ENCODE measurements at places on chromosomes 1 and 21. TPM values are rescaled to one million over a fixed set of nuclear protein-coding genes. Genes with fewer than 3 reads are reported as not detected.

DNA sequence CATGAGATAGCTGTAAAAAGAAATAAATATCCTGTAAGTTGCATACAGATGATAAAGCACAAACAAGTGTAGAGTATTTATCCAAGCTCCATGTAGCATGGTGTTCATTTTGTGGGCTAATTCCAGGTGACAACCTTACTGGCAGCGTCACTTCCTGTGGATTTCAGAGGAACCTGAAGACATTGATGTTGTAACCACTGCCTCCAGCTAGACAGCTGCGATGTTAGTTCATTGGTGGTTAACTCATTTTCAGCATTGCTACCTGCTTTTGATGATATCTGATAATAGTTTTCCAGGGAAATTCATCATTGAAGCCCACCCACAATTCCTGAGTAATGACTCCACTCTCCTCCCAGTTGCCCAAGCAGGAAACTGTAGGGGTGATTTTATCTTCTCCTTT lies 3.0 kb downstream of the HSD3B1 start:
- DNase-seq = no peak
- no peak overlapping the region for H3K27ac ChIP-seq
- no peaks in the 10 kb centered on the region for H3K27me3 ChIP-seq
- no peaks in the 10 kb centered on the region for H3K36me3 ChIP-seq

- DNase-seq = no peak
- H3K27me3 ChIP-seq = no peaks in the 10 kb centered on the region
- no peaks in the 10 kb centered on the region for H3K36me3 ChIP-seq
- no peak overlapping the region for H3K4me3 ChIP-seq
Measured at GRCh38 chr1:35288761-35289160, 20.3 kb downstream of the ZMYM4 start.

GRCh38 chr1:46643368-46643775 lies 24.8 kb downstream of the ATPAF1 start:
- no peak for DNase-seq
- no peak overlapping the region for H3K27ac ChIP-seq
- no peaks in the 10 kb centered on the region for H3K36me3 ChIP-seq
- no peaks in the 10 kb centered on the region for H3K4me1 ChIP-seq

DNA sequence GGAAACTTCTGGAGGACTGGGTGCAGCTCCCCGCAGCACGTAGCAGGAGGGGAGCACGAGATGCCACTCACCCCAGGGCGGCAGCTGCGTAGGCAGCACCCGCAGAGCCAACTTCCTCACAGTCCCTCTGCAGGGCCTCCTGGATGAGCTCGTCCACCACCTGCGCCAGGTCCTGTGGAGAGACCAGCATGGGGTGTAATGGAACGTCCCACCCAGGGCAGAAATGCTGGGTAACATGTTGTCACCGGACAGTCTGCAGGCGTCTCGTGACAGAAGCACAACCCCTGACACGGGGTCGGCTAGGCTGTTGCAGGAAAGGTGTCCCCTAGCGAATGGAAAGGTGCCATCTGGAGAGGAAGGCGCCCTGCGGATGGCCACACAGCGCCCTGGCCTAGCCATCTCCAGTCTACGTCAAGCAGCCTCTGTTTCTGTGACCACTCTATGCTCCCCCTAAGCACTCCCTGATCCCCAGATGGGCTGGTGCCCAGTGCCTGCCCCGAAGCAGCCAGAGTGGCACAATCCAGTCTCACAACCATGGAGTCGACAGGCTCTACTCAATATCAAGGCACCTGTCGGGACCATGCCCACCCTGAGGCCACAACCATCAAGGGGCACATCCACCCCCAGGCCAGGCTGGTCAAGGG lies 21.2 kb downstream of the MCM3AP start:
- no peak overlapping the region for H3K4me3 ChIP-seq
- H3K36me3 ChIP-seq = no peaks in the 10 kb centered on the region
- no peak overlapping the region for H3K27ac ChIP-seq
- H3K4me1 ChIP-seq = no peaks in the 10 kb centered on the region
- DNase-seq = no peak
- H3K27me3 ChIP-seq = no peaks in the 10 kb centered on the region

GRCh38 chr1:115644109-115644508 lies 2.3 kb downstream of the VANGL1 start:
- no peaks in the 10 kb centered on the region for H3K27me3 ChIP-seq
- H3K4me3 ChIP-seq = no peak overlapping the region
- no peak overlapping the region for H3K27ac ChIP-seq
- no peaks in the 10 kb centered on the region for H3K36me3 ChIP-seq
- no peaks in the 10 kb centered on the region for H3K4me1 ChIP-seq

DNA sequence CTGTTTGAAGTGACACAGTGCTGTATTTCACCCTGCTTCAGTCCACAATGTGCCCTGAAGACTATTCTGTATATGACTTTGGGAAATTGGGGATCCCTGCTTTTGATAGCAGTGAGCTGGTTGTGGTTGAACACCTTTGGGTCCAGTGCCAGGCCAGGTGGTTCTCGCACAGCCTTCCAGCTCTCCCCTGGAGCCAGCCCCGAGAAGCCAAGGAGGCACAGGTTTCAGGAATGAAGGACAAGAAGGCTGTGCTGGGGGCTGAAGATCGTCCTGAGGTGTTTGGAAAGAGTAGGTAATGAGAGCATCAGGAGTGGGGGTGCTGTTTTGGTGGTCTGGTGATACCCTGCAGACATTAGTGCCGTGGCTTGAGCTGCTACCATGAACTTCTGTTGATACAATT lies 131.4 kb upstream of the COL6A1 start:
- H3K27ac ChIP-seq = no peak overlapping the region
- H3K4me3 ChIP-seq = no peak overlapping the region
- H3K4me1 ChIP-seq = no peaks in the 10 kb centered on the region
- no peaks in the 10 kb centered on the region for H3K27me3 ChIP-seq
- no peak for DNase-seq

GRCh38 chr1:176854758-176855745 lies 309.5 kb downstream of the ASTN1 start:
- H3K4me1 ChIP-seq = no peaks in the 10 kb centered on the region
- DNase-seq = no peak
- H3K27me3 ChIP-seq = no peaks in the 10 kb centered on the region
- H3K27ac ChIP-seq = no peak overlapping the region
- H3K4me3 ChIP-seq = no peak overlapping the region

- H3K27ac ChIP-seq = no peak overlapping the region
- DNase-seq = no peak
- H3K4me3 ChIP-seq = no peak overlapping the region
- no peaks in the 10 kb centered on the region for H3K27me3 ChIP-seq
Measured at GRCh38 chr1:225526878-225527277, 99.0 kb upstream of the LBR start.

- H3K27ac ChIP-seq = no peak overlapping the region
- no peak for DNase-seq
- no peaks in the 10 kb centered on the region for H3K36me3 ChIP-seq
- H3K4me1 ChIP-seq = no peaks in the 10 kb centered on the region
- H3K27me3 ChIP-seq = no peaks in the 10 kb centered on the region
- H3K4me3 ChIP-seq = no peak overlapping the region
Measured at GRCh38 chr1:4745560-4745959, 91.2 kb downstream of the AJAP1 start.

- no peaks in the 10 kb centered on the region for H3K27me3 ChIP-seq
- H3K27ac ChIP-seq = no peak overlapping the region
- H3K4me3 ChIP-seq = no peak overlapping the region
- DNase-seq = no peak
- H3K4me1 ChIP-seq = peaks cover 36% of the 10 kb centered on the region
Measured at GRCh38 chr1:151837197-151837596, 2.4 kb downstream of the C2CD4D start.

- no peaks in the 10 kb centered on the region for H3K36me3 ChIP-seq
- H3K4me1 ChIP-seq = no peaks in the 10 kb centered on the region
- DNase-seq = peak; percentile 32
- no peak overlapping the region for H3K27ac ChIP-seq
- H3K27me3 ChIP-seq = no peaks in the 10 kb centered on the region
Measured at GRCh38 chr1:228478912-228479711, 8.1 kb upstream of the RNF187 start.

DNA sequence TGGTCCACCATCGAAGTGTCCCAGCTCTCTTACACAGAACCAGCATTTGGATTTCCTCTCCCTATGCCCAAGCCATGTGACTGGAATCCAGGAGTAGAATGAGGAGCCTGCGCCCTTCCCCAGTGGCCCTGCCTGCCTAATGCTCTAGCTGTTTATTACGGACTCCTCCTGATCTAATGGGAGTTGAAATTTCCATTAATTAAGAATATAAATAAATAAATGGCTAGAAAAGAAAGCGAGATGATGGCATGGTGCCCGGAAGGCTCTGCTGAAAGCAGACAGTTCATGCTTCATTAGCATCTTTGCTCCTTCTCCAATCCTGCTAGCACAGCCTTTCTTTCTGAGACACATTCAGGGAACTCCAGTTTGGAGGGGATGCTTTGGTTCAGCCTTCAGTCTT lies 216.2 kb downstream of the SEC16B start:
- H3K4me1 ChIP-seq = no peaks in the 10 kb centered on the region
- no peak for DNase-seq
- no peaks in the 10 kb centered on the region for H3K27me3 ChIP-seq

- H3K27me3 ChIP-seq = no peaks in the 10 kb centered on the region
- H3K36me3 ChIP-seq = no peaks in the 10 kb centered on the region
- H3K27ac ChIP-seq = no peak overlapping the region
- DNase-seq = no peak
- no peaks in the 10 kb centered on the region for H3K4me1 ChIP-seq
Measured at GRCh38 chr1:223669003-223669795, 3.7 kb upstream of the CAPN8 start.

DNA sequence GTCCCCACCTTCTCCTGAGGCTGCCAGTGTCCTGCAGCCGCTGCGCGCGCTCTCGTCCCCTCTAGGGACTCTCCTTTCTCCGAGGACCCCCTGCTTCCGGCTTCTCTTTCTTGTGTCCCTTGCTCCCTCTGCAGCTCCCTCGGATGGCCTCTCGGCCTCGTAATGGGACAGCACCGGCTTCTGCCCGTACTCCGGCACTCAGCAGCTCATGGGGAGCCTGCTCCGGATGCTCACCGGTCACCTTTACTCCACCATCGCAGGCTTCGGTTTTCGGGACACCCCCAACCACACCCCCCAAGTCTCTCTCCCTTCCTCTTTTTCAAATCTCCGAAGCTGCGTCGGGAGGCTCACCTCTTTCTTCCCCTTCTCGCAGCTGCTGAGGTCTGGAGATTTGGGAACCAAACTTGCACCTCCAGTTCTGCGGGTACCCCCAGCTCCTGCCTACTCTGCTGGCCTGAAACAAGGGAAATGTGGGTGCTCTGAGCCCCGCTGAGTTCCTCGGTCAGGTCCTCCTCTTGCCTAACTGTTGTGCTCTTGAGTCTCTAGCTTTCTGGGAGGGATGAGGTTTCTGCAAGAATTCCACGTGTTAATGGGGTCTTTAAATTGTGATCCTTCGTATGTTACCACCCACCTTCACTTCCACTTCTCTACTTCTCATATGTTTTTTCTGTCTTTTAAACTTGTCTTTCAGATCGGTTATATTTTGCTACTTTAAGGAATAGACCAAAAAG lies 930 bp downstream of the CDC14A start:
- peak overlapping the region; percentile 93 for H3K27ac ChIP-seq
- peak overlapping the region; percentile 68 for H3K4me3 ChIP-seq
- no peaks in the 10 kb centered on the region for H3K36me3 ChIP-seq

GRCh38 chr1:154661110-154661509 lies 53.1 kb upstream of the ADAR start:
- DNase-seq = no peak
- H3K27me3 ChIP-seq = no peaks in the 10 kb centered on the region
- no peaks in the 10 kb centered on the region for H3K4me1 ChIP-seq

GRCh38 chr1:202117898-202118371 lies 4.8 kb upstream of the GPR37L1 start:
- H3K4me1 ChIP-seq = peaks cover 20% of the 10 kb centered on the region
- peak; percentile 78 for DNase-seq
- H3K4me3 ChIP-seq = no peak overlapping the region
- H3K27me3 ChIP-seq = no peaks in the 10 kb centered on the region
- H3K27ac ChIP-seq = peak overlapping the region; percentile 42

DNA sequence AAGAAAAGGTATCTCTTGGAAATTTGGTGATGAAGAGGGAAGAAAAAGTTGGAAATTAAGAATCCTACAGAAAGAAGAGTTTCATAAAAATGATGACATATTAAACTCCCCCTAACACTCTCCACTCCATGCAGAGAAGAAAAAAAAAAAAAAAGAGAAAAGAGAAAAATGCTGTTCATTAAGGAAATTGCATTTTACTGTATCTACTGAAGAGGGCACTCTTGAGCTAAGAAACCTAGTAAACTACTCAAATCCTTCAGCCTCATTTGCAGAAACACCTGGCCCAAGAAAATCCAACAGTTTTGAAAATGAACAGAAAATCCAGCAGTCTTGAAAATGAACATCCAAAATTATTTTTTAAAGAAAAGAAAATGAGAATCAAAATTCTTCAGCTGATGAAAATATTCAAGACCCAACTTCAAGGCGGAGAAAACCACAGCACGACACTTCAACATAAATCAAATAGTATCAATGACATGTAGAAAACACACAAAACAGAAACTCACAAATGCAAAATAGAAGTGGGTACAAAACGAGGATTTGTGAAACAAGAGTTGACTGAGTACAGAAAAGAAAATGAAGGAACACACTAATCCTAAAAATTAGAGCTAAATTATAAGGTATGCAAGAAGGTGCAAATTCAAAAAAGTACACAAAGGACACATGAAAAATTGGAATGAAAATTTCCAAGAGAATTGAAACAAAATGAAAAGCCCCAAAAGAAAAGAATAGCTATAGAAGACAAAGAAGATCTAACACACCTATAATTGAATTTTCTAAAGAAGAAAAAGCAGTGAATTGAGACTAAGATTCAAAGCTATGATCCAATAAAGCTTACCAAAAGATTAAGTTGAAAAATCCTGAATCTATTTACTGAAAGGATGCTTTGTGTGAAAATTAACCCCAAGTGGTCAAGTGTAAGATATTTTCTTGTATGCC lies 73.2 kb upstream of the DNAJC6 start:
- no peaks in the 10 kb centered on the region for H3K36me3 ChIP-seq
- H3K27ac ChIP-seq = no peak overlapping the region
- no peaks in the 10 kb centered on the region for H3K27me3 ChIP-seq
- H3K4me3 ChIP-seq = no peak overlapping the region
- no peak for DNase-seq

DNA sequence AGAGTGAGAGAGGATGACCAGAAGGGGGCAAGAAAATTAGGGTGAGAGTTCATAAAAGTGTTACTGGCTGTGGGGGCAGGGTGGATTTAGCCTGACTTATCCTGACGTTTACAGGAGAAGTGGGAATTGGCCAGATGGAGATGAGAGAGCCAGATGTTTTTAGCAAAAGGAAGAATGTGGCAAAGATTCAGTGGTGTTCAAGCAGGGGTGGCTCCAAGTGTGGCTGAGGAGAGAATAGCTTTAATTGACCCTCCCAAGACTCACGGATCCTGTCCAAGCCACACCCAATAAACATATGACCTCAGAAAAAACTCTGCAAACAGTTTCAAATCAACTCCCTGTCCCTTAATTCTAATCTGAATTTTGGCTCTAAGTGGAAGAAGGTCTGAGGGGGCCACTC lies 35.2 kb upstream of the EDEM3 start:
- peaks cover 33% of the 10 kb centered on the region for H3K4me1 ChIP-seq
- H3K27ac ChIP-seq = no peak overlapping the region
- DNase-seq = no peak
- no peaks in the 10 kb centered on the region for H3K27me3 ChIP-seq
- no peak overlapping the region for H3K4me3 ChIP-seq
- H3K36me3 ChIP-seq = no peaks in the 10 kb centered on the region

Gene MRPS21
- 30.5 TPM for total RNA-seq

Gene DNASE2B
- total RNA-seq = 0.25 TPM

Gene CELSR2
- 1.3 TPM for total RNA-seq

Gene RBBP4
- 63.8 TPM for total RNA-seq

Gene NPHS2
- total RNA-seq = not detected

Gene RPE65
- not detected for total RNA-seq

Gene LCE1F
- not detected for total RNA-seq

Gene FLG2
- not detected for total RNA-seq

Gene S100A1
- 1.2 TPM for total RNA-seq

Data from right lobe of liver (tissue), 6 donors.